Stimulated activated CD4-positive, alpha-beta T cell treated with anti-CD3 and anti-CD28 coated beads, Interleukin-15, amount 100 ng/mL, for 1 hour (primary cell): ENCODE measurements at places on chromosomes 2 and 18.

- no peak for DNase-seq
Observed at GRCh38 chr2:206045251-206045650, 40.7 kb downstream of the INO80D start.

DNA sequence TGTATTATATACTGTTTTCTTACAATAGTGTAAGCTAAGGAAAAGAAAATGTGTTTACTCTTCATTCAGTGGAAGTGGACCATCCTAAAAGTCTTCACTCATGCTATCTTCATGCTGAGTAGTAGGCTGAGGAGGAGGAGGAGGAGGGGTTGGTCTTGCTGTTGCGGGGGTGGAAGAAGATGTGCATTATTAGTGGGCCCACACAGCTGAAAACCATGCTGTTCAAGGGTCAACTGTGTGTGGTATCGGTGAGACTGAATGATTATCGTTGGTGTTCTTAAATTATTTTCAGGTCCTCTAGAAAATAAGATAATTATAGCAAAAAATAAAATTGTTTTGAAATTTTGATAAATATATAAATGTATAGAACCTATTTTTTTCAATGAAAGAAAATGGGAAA is 22.0 kb downstream of the INSIG2 start:
- DNase-seq, result no peak

DNA sequence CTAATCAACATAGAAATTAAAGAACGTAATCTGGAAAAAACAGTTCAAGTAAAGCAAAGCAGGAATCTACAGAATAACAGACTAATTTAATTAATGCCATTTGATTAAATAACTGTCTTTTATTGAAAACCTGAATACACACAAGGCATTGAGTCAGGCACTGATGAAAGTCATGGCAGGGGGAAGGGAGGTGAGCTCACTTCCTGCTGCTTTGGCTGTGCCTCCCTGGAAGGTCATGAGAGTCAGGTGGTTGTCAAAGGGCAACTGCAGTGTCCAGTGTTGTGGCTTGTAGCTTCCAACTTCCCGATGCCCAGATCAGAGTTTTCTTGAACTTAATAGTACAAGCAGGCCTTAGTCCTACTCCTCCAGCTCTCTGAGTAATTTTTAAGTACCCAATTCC is 180.9 kb downstream of the PID1 start:
- no peak for DNase-seq

GRCh38 chr2:29006092-29006979 is 25.2 kb downstream of the TOGARAM2 start:
- DNase-seq, result no peak

GRCh38 chr2:171482877-171483276 is 39.4 kb upstream of the CYBRD1 start:
- DNase-seq, result no peak

DNA sequence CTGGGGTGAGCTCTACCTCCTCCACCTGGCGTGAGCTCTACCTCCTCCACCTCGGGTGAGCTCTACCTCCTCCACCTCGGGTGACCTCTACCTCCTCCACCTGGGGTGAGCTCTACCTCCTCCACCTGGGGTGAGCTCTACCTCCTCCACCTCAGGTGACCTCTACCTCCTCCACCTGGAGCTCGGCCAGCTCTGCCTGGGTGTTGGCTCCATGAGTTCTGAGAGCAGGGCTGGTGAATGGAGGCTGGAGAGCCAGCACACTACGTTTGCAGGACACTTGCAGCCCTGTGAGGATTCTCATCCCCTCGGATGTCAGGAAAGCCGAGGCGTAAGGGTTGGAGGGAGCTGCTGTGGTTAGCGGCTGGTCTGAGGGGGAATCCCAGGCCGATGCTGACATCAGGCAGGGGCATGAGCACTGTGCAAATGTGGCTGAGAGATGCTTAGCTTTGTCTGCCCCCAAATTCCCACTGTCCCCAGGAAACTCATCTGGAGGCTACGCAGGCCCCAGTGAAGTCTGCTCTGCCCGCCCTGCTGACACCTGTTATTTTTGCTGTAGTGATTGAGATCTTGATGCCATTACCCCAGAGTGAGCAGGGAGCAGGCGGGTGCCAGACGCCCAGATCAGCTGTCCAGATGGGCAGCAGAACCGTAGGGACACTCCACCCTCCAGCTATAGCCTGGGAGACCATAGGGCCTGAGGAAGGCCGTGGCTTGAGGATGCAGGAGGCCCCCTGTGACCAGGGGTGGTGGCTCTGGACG is 3.3 kb downstream of the CROCC2 start:
- no peak for DNase-seq

DNA sequence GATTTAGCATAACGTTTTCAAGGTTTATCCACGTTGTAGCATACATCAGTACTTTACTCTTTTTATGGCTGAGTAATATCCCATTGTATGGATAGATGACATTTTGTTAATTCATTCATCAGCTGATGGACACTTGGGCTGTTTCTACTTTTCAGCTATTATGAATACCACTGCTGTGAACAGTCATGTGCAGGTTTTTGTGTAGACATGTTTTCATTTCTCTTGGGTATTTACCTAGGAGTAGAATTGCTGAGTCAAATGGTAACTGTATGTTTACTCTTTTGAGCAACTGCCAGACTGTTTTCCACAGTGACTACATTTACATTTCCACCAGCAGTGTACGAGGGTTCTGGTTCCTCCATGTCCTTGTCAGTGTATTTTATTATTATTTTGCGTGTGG is 33.9 kb downstream of the COX7A2L start:
- DNase-seq, result no peak

- DNase-seq, result no peak
Observed at GRCh38 chr2:165007161-165007744, 51.9 kb upstream of the SLC38A11 start.
